GM18507 (cell line): ENCODE measurements at places on chromosomes 16 and 17.

GRCh38 chr16:77117707-77118106 is 73.3 kb upstream of the MON1B start:
- no peak for DNase-seq

- no peak for DNase-seq
Observed at GRCh38 chr17:49450735-49451134, 36.1 kb upstream of the PHB1 start.

DNA sequence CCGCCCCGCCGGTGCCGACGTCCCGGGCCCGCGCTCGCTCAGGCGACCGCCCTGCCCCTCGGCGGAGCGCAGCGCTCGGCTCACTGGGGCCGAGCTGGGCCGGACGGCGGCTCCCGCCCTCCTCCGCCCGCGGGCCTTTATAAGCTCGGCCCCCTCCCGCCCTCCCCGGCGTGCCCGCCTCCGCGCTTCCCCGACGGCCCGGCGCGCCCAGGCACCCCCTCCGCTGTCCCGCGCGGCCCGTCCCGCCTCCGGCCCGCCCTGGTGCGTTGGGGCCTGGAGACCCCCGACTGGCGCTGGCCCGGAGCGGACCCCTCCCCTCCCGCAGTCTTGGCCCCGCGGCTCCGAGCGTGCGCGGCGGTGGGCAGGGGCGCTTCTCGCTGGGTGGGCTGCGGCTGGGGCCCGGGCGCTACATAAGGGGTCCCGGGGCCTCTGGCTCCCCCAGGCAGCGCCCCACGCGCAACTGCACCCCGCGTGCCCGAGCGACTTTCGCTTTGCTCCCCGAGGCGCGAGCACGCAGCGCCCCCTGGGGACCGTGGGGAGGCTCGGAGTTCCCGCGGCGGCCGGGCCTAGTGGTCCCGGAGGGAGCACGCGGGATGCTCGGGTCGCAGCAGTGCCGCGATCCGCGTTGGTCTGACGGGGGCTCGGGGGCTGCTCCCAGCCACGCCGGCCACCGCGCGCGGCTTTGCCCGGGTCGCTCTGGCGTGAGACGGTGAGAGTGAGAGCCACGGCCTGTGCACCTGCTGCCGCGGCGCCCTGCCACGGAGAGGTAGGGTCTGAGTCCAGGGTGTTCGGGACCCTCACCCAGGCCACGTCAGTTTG is at the start of gene PIEZO1:
TSS of gene PIEZO1 (minus strand) at position 115 of the 819 bp plus-strand sequence. CDS start 256 bp downstream, outside the sequence.
- no peak for DNase-seq

DNA sequence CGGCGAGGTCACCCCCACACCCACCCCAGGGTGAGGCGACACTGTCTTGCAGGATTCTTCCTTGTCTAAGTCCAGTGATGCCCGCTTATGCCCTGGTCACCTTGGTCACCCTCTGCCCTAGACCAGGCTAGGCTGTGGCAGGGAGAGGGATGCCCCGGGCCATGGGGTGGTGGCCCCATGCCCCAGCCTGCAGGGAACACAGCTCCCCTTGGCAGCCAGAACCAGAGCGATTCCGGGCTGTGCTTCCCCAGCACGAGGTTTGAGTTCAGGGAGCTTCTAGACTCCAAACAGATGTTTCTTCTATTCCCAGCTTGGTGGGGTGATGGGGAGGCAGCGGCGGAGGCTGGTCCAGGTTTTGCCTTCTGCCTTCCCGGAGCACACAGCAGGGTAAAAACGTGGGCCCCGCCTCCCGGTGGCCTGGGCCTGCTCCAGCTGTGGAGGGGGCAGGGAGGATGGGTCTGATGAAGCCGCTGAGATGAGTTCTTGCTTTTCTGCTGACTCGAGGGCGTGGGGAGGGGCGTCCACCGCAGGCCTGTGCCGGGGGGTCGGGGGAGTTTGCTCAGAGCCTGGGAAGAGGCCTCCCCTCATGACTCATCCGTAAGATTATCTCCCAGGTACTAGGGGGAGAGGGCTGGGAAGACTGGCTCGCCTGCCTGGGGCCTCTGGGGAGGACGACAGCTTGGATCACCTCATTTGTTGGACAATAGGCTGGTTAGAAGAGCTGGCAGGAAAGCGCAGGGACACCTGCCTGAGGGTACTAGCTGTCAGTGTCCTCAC is 15.4 kb downstream of the SMTNL2 start:
- no peak for DNase-seq

DNA sequence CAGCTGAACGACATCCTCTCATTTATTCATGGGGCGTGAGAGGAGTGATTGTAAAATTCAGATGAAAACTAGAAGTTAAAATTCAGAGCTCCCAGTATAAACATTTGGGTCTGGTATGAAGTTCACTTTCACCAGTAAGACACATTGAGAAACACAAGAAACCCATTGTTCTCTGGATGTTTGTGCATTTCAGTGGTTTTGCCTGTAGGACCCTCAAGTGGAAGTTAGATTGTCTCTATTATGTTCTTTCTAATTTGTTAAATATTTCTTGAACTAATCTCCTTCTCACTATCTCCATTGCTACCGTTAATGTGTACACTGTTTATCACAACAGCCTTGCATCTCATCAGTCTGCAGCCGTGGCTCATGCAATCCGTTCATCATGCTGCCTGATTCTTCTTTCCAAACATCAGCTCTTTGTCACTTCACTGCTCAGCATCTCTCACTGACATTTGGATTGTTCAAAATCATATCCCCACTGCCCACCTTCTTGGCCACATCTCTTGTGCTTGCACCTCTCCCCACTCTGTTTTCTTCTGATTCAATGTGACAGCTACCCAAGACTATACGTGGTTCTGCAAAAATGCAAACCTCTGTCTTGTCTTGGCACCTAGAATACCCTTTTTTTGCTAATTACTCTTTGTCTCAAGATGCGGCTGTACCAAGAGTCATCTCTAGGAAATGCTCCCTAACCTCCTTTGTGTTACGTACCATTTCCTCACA is 49.5 kb downstream of the HLF start:
- DNase-seq: no peak

DNA sequence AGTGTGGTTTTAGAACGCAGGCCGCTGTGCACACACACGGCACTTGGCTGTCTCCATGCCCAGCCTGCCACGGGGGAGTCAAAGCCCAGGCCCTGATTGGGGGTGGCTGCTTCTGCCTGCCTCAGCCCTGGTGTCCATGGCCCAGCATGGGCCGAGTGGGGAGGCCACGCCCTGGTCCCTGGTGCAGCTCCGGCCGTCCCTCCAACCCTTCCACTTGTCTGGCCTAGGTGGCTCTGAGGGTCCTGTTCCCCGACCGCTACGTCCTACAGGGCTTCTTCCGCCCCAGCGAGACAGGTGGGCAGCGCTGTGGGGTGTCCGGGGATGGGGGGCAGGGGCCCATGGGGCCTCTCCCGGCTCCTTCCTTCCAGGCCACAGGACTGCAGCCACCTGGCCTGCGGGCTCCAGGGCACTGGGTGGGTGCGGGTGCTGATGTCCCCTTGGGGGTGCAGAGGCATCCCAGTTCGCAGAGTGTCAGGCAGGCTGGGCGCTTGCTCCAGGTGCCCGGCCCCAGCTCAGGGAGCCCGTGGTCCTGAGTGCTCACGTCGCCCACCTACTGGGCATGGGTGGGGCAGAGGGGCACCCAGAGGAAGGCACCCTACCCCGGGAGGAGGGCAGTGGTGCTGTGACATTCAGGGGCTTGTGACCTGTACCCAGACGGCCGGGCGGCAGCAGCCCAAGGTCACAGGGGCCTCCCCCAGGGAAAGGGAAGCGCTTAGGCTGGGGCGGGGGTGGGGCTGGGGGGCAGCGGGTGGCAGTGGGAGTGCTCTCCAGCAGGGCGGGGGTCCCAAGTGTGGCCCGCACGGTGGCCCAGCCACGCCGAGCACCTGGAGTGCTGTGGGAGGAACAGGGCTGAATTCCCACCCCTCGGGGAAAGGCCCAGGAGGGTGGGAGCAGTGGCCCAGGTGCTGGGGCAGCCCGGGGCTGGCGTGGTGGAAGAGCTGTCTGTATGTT is 11.8 kb downstream of the CENPX start:
- no peak for DNase-seq

DNA sequence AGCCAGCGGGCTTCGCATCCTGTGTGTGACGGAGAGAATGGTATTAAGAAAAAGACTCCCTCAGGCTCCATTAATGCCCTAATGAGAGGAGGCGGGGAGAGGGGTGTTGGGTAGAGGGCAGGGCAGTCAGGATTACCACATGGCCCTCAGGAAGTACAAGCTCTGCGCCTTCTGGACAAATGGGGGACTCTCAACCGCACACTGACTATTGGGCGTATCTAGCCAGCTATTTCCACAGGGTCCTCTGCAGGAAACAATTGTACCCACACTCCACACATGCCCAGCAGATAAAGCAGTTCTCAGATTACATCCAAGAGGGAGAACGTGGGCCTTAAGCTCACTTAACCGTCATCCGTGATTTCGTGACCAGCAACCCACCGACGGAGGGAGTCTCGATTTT is 14.7 kb downstream of the NXN start:
- no peak for DNase-seq

DNA sequence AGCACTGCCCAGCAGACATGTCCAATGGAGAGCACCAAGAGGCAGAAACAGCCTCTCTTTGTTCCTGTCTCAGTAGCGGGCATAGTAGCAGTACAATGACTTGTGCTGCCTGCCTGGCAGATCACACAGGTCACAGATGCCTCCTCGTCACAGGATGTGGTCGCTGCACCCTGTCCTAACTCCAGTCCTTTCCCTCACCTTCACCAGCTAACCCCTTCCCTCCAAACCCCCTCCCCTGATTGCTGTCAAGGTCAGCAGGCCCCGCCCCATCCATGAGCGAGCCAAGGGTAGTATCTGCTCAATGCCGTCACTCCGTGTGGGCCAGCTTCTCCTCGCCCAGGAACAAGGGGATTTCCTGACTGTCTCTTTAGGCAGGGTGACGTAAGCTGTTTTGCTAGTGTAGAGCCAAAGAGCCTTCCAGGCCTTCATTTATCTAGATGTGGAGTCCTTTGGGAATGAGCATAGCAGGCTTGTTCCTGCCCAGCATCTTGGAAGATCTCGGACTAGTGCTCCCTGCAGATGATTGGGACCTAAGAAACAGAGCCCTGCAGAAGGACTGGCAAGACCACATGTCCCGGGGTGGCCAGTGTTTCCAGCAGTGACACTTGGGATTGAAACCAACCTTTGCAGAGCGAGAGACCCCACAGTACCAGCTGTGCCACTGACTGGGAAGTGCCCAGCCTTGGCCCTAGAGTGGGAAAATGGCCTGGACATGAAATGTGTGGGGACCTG is 75.9 kb upstream of the TNRC6C start:
- no peak for DNase-seq

GRCh38 chr17:57554826-57555635 is 190.1 kb downstream of the CCDC182 start:
- no peak for DNase-seq

- DNase-seq: no peak
Observed at GRCh38 chr17:46929413-46929812, 6.5 kb downstream of the GOSR2 start.

DNA sequence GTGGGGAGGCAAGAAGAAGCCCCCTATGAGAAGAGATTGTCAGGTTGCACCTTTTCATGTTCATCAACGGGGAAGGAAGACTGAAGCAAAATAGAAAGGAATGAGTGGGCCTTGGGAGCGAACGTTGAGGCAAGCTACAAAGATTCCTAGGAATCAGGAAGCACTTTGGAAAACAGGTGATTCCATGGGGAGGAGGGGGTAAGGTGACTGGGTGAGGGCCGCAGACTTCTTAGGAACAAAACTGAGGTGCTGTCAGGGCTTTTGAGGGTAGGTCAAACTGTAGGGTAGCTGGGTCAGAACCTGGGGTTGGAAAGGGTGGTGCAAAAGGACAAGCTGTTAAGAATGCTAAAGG is 528 bp downstream of the ITFG1 start:
- DNase-seq: no peak

DNA sequence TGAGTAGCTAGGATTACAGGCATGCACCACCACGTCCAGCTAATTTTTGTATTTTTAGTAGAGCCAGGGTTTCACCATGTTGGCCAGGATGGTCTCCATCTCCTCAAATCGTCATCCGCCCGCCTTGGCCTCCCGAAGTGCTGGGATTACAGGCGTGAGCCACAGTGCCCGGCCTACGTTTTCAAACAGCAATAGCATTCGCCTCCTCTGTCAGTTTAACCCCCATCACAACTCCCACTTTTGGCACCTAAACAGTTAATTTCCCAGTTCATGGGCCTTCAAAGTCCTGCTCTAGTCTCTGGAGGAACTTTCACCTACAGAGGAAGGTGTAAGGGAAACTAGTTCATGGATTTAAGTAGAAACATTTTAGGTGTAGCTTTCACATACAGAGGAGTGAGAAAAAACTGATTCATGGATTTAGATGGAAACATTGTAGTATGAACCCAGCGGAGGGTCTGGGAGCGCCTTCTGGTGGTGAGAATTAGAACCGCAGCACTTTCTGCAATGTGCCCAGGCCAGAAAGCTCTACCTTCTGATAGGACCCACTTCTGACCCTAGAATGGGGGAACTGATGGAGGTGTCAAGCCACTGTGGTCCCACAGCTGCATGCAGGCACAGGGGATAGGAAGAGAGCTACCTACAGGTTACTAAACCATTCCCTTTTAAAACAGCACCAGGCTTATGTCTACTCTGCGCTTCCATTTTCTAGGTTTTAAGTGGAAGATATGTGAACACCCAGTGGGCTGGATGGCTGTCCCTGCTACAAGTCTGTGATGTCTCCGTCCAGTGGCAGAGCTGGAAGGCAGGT is 12.0 kb upstream of the MEOX1 start:
- peak; percentile 32 for DNase-seq

DNA sequence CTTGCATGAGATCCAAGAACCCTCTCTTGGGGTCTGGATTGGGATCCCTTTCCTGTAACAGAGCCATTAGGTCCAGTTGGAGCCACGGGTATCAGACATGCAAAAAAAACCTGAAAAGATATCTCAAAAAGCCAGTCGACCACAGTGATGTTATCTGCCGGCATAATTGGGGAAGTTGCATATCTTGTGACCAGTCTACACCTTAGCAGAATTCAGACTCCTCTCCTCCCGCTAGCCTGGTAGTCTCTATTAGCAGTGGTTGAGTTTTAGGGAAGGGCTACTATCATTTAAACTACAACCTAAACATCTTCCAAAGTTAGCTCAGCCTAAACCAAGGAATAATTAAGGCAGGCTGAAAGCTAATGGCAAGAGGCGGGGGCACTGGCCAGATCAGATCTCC is 16.2 kb upstream of the PSMD7 start:
- DNase-seq: no peak

GRCh38 chr16:85518398-85519049 is 94.6 kb upstream of the GSE1 start:
- no peak for DNase-seq

DNA sequence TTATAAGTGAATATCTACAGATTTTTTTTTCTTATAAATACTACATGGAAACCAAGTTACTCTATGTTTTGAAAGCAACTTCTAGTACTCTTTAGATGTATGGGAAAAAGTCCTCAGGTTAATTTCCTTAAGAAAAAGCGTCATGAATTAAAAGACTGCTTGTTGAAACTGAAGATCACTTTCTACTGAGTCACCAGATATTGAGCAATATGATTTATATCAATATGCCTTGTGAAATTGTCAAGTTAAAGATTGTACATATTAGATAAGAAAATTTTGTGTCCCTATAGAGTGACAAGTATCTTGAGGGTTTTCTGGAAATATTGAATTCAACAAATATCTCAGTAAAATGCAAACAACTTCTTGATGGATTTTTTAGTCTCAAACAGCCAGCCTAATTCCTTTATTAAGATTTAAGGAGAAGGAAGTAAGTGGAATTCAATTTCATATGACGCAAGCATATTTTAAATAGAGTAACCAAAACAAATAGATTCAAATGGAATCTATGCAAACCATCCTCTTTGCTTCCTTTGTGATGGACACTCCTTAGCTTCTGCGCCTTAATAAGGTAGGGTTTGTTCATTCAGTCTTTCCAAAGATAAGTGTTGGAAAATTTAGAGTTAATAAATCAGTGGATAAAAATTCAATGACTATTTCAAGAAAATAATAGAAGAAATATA is 16.6 kb downstream of the KRT12 start:
- DNase-seq: no peak

- DNase-seq: peak; percentile 30
Observed at GRCh38 chr16:20385844-20386832, 18.4 kb downstream of the PDILT start.
